ENCODE measurements at places on chromosomes 7 and 10. TPM values are rescaled to one million over a fixed set of nuclear protein-coding genes. Genes with fewer than 3 reads are reported as not detected.
A peak's percentile ranks its signal among the peaks of the same experiment; 100 is the strongest.

The NUTM2A gene
- 2.9 TPM for total RNA-seq

The TYW1 gene
- 20.0 TPM for total RNA-seq

The MMRN2 gene
- total RNA-seq: 86.3 TPM

The ECHDC3 gene
- 39.4 TPM for total RNA-seq

The ZPBP gene
- not detected for total RNA-seq

The CPA4 gene
- not detected for total RNA-seq

The NRG3 gene
- 2.3 TPM for total RNA-seq

DNA sequence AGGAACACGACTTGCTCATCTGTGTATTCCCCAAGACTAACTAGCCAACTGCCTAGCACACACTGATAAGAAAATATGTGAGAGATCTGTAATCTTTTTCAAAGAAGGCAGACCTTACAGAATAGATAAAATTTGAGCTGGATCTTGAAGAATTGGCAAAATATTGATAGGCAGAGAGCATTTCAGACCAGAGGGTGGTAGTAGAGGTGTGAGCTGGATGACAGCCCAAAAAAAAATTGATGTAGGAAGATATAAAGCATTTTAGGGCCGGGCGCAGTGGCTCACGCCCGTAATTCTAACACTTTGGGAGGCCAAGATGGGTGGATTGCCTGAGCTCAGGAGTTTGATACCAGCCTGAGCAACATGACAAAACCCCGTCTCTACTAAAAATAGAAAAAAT lies 1.2 kb upstream of the ZNF746 start:
- no peak for DNase-seq
- peaks cover 5% of the 10 kb centered on the region for H3K36me3 ChIP-seq
- no peak overlapping the region for H3K4me3 ChIP-seq
- H3K4me1 ChIP-seq: peaks cover 23% of the 10 kb centered on the region
- no peaks in the 10 kb centered on the region for H3K27me3 ChIP-seq

GRCh38 chr7:158784270-158784669 lies 45.0 kb downstream of the ESYT2 start:
- H3K4me3 ChIP-seq: no peak overlapping the region
- H3K36me3 ChIP-seq: peaks cover 57% of the 10 kb centered on the region
- H3K27ac ChIP-seq: no peak overlapping the region
- DNase-seq: no peak
- no peaks in the 10 kb centered on the region for H3K27me3 ChIP-seq

DNA sequence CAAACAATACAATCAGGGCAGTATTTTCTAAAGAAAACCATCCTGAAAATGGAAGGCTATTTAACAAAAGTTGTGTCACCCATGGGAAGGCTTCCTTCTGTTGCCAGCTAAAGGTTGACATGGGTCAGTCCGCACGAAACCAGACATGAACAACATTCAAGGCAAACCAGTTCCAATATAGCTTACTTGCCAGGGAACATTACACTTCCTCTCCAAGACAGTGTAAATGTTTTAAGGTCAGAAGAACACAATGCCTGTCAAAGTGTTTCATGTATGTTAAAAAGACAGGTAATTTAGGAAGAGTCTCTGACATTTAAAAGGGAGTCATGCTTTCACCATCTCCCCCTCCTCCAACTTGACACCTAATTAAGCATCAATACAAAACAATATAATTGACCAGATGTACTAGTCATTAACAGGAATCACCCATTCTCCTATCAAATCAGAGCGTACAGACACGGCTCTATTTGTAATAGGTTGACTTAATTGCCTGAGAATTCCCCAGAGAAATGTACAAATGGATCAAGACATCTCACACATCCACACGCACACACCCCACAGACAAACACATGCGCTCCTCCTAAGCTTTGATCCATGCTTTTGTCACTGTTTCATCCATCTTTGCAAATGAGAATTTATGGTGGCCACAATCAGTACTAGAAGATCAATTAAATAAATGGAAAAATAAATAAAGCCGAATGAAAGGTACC lies 69.5 kb downstream of the CACNA2D1 start:
- no peak for DNase-seq
- H3K27ac ChIP-seq: no peak overlapping the region
- H3K36me3 ChIP-seq: no peaks in the 10 kb centered on the region

- H3K4me3 ChIP-seq: no peak overlapping the region
- H3K27ac ChIP-seq: no peak overlapping the region
- no peaks in the 10 kb centered on the region for H3K27me3 ChIP-seq
- no peaks in the 10 kb centered on the region for H3K36me3 ChIP-seq
- no peaks in the 10 kb centered on the region for H3K4me1 ChIP-seq
- no peak for DNase-seq
These were observed 861.5 kb upstream of the ZWINT start for GRCh38 chr10:57222603-57223002.

- no peak overlapping the region for H3K27ac ChIP-seq
- no peaks in the 10 kb centered on the region for H3K36me3 ChIP-seq
- H3K4me1 ChIP-seq: no peaks in the 10 kb centered on the region
- DNase-seq: no peak
- H3K4me3 ChIP-seq: no peak overlapping the region
These were observed 65.0 kb downstream of the DNAJC12 start for GRCh38 chr10:67772894-67773511.

- no peak for DNase-seq
- no peaks in the 10 kb centered on the region for H3K27me3 ChIP-seq
- no peaks in the 10 kb centered on the region for H3K4me1 ChIP-seq
- H3K36me3 ChIP-seq: no peaks in the 10 kb centered on the region
These were observed 303.9 kb upstream of the NRG3 start for GRCh38 chr10:81570878-81571794.

GRCh38 chr10:55466806-55467504 lies 665.9 kb upstream of the PCDH15 start:
- H3K27me3 ChIP-seq: no peaks in the 10 kb centered on the region
- no peaks in the 10 kb centered on the region for H3K36me3 ChIP-seq
- no peaks in the 10 kb centered on the region for H3K4me1 ChIP-seq
- H3K4me3 ChIP-seq: no peak overlapping the region
- no peak overlapping the region for H3K27ac ChIP-seq

- no peaks in the 10 kb centered on the region for H3K27me3 ChIP-seq
- no peaks in the 10 kb centered on the region for H3K36me3 ChIP-seq
- DNase-seq: no peak
- no peak overlapping the region for H3K4me3 ChIP-seq
- no peaks in the 10 kb centered on the region for H3K4me1 ChIP-seq
- no peak overlapping the region for H3K27ac ChIP-seq
These were observed 86.5 kb downstream of the OTUD1 start for GRCh38 chr10:23525406-23525805.

DNA sequence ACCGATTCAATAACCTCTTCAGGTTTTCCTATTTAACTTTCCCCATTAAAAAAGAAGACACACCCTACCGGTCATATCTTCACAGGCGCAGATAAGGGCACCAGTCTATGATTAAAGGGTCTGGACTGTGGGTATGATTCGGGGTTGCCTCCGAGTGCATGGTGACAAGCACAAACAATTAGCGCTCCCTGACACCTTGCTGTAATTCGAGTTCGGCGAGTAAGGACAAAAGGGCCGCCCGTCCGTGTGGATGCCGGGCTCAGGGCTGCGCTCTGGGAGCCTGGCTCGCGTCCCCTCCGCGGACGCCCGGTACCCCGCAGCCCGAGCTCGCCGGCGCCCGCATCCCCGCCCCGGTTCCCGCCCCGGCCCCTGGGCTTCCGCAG lies 111.9 kb upstream of the RHEB start:
- H3K27me3 ChIP-seq: no peaks in the 10 kb centered on the region
- H3K4me1 ChIP-seq: peaks cover 13% of the 10 kb centered on the region
- H3K4me3 ChIP-seq: peak overlapping the region; percentile 61
- no peak for DNase-seq
- peaks cover 7% of the 10 kb centered on the region for H3K36me3 ChIP-seq

DNA sequence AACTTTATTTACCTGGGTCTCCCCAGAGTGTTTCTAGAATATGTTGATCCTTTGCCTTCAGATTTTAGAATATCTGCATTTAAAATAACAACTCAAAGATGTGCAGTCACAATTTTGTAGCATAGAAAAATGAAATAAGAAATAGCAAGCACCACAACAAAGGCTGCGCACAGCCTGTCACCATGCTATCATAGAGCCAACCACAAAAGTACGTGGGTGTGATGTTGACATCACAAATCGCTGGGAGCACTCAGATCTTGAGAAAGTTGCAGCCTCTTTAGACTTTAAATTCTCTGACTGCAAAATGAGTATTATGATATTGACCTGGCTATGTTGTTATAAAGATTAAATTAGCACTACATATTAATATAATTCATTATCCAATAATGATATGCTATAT lies 177.9 kb downstream of the TNS3 start:
- H3K4me3 ChIP-seq: no peak overlapping the region
- DNase-seq: peak; percentile 13
- peaks cover 9% of the 10 kb centered on the region for H3K36me3 ChIP-seq
- peaks cover 30% of the 10 kb centered on the region for H3K4me1 ChIP-seq
- peak overlapping the region; percentile 73 for H3K27ac ChIP-seq

DNA sequence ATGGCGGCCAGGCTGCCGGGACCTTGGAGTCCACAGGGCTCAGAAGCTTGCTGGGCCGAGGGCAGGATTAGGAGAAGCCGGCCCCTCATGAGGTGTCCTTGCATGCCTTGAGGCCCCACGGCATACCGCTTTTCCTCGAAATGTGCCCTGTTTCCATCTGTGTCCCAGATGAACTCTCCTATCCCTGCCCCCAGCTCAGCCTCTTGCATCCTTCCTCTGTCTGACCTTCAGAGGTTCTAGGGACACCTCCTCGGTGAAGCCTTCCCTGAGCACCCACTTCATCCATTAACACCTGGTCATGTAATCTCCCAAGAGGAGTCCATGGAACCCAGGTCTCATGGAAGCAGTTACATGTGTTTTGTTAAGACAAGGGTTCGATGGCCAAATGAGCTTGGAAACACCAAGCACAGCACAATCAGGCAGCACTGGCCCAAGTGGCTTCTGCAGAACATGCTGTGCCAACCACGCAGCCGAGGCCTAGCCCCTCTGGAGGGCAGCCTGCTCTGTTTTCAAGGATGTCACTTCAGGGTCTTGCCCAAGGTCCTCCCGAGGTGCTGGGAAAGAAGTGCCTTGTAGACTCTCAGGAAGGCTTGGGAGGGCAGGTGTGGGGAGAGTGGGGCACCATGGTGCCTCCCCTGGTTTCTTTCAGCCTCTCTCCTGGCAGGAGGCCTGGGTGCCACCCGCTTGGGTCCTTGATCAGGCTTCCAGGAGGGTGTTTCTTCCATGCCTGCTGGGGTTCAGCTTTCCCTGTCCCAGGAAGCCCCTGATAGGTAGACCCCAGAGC lies 124.3 kb downstream of the NEURL1 start:
- H3K27ac ChIP-seq: peak overlapping the region; percentile 58
- H3K4me3 ChIP-seq: no peak overlapping the region
- no peak for DNase-seq
- peaks cover 29% of the 10 kb centered on the region for H3K4me1 ChIP-seq
- no peaks in the 10 kb centered on the region for H3K27me3 ChIP-seq

DNA sequence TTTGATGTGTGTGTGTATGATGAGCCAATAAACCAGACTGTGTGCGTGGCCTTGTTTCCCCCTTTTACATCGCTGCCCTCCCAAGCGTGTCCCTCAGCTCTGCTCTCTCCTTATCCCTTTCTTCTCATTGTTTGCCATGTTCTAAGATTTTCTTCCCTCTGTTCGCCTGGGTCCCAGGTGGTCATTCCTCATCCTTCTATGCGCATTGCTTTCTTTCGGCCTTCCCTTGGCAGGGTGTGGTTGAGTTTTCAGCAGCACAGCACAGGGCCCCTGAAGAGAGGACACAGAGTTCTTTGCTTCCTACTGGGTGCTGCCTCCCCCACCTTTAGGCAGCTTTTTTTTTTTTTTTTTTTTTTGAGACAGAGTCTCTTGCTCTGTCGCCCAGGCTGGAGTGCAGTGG lies 23.1 kb downstream of the GBX1 start:
- no peaks in the 10 kb centered on the region for H3K27me3 ChIP-seq
- no peak overlapping the region for H3K4me3 ChIP-seq
- no peaks in the 10 kb centered on the region for H3K4me1 ChIP-seq
- no peak overlapping the region for H3K27ac ChIP-seq
- DNase-seq: no peak

GRCh38 chr10:48574817-48575380 lies 30.0 kb downstream of the ARHGAP22 start:
- no peak for DNase-seq
- no peak overlapping the region for H3K27ac ChIP-seq
- no peaks in the 10 kb centered on the region for H3K27me3 ChIP-seq
- H3K4me1 ChIP-seq: no peaks in the 10 kb centered on the region
- H3K4me3 ChIP-seq: no peak overlapping the region

- no peak overlapping the region for H3K4me3 ChIP-seq
- H3K36me3 ChIP-seq: peaks cover 6% of the 10 kb centered on the region
- H3K27ac ChIP-seq: no peak overlapping the region
- DNase-seq: no peak
- H3K4me1 ChIP-seq: no peaks in the 10 kb centered on the region
- H3K27me3 ChIP-seq: no peaks in the 10 kb centered on the region
These were observed 144.1 kb downstream of the DLG5 start for GRCh38 chr10:77782328-77783061.

DNA sequence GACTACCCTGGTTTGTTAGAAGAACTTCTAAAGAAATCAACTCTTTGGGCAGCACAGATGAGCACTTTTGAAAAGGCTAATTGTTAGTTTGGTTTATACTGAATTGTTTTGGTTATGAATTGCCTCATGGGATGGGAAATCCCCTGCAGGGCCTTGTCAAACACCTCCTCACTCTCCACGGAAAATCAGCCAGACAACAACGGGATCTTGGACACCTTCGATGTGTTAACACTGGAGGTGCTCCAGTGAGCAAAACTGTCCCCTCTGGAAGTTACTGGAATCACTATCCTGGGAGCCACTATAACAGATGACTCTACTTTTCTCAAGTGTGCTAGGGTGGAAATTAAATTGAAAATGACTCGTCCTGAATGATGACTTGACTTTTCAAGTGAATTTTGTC lies 38.7 kb downstream of the CDK6 start:
- H3K4me3 ChIP-seq: no peak overlapping the region
- H3K4me1 ChIP-seq: peaks cover 32% of the 10 kb centered on the region
- H3K27me3 ChIP-seq: no peaks in the 10 kb centered on the region
- no peak for DNase-seq
- H3K27ac ChIP-seq: no peak overlapping the region

DNA sequence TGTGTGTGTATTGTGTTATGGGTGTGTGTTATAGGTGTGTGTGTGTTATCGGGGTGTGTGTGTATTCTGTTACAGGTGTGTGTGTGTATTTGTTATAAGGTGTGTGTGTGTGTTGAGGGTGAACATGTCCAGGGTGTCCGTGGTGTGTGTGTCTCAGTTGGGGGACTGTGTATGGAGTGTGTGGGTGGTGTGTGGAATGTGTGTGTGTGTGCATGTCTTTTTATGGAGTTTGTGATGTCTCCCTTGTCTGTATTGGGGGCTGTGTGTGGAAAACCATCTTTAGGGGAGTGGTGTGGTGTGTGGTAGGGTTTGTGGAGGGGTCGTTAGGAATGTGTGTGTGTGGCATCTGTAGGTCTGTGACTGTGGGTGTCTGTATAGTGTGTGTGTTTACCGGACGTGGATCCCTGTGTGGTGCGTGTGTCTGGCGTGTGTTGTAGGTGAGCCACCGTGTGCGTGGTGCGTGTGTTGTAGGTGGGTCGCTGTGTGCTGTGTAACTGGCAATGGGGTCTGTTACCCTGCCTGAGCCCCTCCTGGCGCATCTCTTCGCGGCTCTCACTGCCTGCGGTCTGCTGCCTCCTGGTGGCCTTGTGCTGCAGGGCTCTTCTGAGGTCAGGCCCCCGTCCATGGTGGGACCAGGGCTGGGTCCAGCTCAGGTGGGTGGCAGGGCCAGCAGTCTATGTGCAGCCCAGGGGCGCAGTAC lies 61.7 kb downstream of the PALD1 start:
- H3K27ac ChIP-seq: no peak overlapping the region
- no peak for DNase-seq
- no peaks in the 10 kb centered on the region for H3K27me3 ChIP-seq
- no peaks in the 10 kb centered on the region for H3K4me1 ChIP-seq
- H3K4me3 ChIP-seq: no peak overlapping the region
